ENCODE measurements at places on chromosomes 2 and 18.

- no peak overlapping the region for H3K27ac ChIP-seq
- no peak for DNase-seq
- H3K36me3 ChIP-seq: no peaks in the 10 kb centered on the region
- H3K4me3 ChIP-seq: no peak overlapping the region
- H3K27me3 ChIP-seq: no peaks in the 10 kb centered on the region
- H3K4me1 ChIP-seq: no peaks in the 10 kb centered on the region
Measured at GRCh38 chr18:28766721-28767120, 589.8 kb upstream of the CDH2 start.

DNA sequence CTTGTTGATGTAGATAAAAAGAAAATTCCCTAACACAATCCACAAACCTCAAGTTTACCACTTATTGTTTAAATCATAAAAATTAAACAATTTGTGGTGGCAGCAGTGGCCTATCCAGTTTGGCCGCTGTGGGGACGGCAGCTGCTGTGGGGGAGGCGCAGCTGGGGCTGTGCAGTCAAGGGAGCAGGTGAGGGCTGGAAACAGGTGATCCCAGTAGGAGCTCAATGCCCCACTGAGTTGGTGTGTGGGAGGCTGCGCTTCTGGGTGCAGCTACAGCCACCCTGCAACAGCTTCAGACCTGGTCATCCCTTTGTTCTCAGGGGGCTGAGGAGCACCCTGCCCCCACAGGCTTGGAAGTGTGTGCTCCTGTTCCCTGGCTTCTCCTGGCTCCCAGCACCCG, 266.0 kb upstream of the FSIP2 start:
- H3K36me3 ChIP-seq: no peaks in the 10 kb centered on the region
- no peak overlapping the region for H3K4me3 ChIP-seq
- no peaks in the 10 kb centered on the region for H3K4me1 ChIP-seq
- no peaks in the 10 kb centered on the region for H3K27me3 ChIP-seq
- H3K27ac ChIP-seq: no peak overlapping the region
- DNase-seq: no peak

DNA sequence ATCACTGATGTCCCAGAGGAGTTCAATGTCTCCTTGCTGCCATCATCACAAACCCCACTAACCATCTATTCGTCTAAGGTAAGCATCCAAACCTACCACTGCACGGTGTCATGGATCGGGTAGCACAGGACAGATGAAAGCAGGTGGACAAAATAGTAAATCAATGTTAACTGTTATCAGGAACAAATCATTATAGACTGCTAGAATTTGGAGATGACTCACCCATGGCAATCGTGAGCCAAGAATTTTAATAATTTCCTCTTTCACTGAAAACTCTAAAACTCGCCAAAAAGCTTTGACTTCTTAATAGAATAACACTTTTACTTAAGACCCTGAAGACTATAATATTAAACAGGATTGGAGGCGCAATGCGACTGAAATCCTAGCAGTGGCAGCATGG, 33.7 kb upstream of the BZW1 start:
- H3K4me1 ChIP-seq: no peaks in the 10 kb centered on the region
- no peaks in the 10 kb centered on the region for H3K36me3 ChIP-seq
- no peak overlapping the region for H3K4me3 ChIP-seq
- no peak for DNase-seq

- no peak overlapping the region for H3K4me3 ChIP-seq
- no peak overlapping the region for H3K27ac ChIP-seq
- H3K27me3 ChIP-seq: no peaks in the 10 kb centered on the region
Measured at GRCh38 chr2:132252894-132253264, 91.1 kb upstream of the ANKRD30BL start.

DNA sequence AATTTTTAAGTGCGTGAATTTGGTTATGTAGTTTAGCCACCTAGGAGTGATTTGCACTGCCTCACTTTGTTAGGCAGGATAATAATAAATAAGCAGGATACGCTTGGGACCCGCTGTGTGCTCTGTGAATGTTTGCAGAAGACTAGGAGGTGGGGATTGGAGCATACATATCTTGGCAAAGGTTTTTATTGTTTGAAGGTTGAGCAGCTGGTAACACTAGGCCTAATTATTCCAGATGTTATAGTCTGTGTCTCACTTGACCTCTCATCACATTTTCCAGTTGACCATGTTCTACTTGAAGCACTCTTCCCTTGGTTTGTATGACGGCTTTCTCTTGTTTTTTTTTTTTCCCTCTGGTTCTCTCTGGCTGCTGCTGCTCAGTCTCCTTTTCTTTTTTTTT, 42.7 kb downstream of the FHOD3 start:
- no peak for DNase-seq
- H3K4me3 ChIP-seq: no peak overlapping the region
- no peaks in the 10 kb centered on the region for H3K27me3 ChIP-seq
- no peak overlapping the region for H3K27ac ChIP-seq
- no peaks in the 10 kb centered on the region for H3K36me3 ChIP-seq
- no peaks in the 10 kb centered on the region for H3K4me1 ChIP-seq

DNA sequence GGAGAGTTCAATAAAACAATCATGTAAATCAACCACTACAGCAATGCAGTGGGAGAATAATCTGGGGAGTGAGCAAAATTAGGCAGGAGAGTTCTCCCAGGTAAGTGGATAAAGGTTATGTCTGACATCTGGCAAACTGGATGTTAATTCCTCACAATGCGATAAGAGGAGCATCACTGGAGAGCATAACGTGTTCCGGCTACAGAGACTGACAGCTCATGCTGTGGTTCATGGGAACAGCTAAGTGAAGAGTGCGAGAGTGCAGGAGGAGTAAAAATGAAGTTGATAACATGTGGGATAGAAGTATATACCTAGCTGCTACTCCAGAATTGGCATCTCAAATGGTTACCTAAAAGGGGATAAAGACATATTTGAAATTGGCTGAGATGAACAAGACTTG, 153.2 kb downstream of the LTBP1 start:
- no peak overlapping the region for H3K27ac ChIP-seq
- no peaks in the 10 kb centered on the region for H3K36me3 ChIP-seq
- H3K27me3 ChIP-seq: no peaks in the 10 kb centered on the region
- H3K4me3 ChIP-seq: no peak overlapping the region

DNA sequence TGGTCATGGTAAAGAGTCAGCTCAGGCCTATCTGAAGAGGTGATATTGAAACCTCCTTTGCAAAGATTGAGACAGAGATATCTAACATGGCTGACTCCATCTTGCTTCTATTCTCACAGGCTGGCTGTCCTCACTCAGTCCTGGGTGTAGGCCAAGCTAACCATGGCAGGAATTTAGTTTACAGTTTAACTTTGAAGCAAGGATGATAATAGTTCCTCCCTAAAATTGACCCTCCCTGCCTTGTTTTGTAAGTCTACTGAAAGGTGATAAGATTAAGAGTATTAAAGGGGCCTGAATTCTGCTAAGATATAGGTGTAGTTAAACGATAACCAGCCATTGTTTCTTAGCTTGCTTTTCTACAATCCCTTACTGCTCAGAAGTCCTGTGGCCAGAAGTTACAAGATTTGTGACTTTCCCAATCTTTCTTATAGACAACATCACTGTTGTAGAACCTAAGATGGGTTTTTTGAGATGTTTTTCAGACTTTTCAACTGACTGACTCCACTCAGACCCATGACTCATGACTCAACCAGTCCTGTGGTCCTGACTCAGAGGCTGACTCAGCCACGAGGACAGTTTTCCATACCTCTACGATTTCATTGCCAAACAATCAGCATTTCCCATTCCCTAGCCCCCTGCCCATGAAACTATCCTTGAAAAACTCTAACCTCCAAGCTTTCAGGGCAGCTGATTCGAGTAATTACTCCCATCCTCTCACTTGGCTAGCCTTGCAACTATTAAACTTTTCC, 195.7 kb upstream of the SESTD1 start:
- H3K27me3 ChIP-seq: no peaks in the 10 kb centered on the region
- H3K4me1 ChIP-seq: no peaks in the 10 kb centered on the region
- no peak for DNase-seq
- peaks cover 3% of the 10 kb centered on the region for H3K36me3 ChIP-seq
- no peak overlapping the region for H3K4me3 ChIP-seq

DNA sequence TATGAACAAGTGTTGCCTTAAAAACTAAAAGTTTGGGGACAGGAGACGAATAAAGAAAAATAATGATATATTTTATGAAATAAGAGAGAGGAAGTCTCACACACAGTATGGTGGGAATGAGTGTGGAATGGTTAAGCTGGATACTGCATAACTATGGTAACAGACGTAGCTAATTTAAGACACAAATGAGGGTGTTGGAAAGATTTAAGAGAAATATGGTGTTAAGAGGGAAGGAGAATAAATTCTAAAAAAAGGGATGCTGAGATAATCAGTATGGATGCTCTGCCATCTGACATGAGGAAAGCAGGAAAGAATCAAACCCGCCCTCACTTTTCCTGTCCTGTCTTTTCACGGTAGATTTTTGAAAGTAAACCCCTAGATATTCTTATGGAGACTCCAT, 10.6 kb downstream of the ADD2 start:
- H3K4me3 ChIP-seq: no peak overlapping the region
- no peaks in the 10 kb centered on the region for H3K36me3 ChIP-seq
- DNase-seq: no peak
- H3K27me3 ChIP-seq: no peaks in the 10 kb centered on the region

GRCh38 chr18:24543086-24543794, 82.8 kb downstream of the HRH4 start:
- H3K4me1 ChIP-seq: no peaks in the 10 kb centered on the region
- no peaks in the 10 kb centered on the region for H3K36me3 ChIP-seq
- no peaks in the 10 kb centered on the region for H3K27me3 ChIP-seq
- no peak for DNase-seq
- H3K4me3 ChIP-seq: no peak overlapping the region

- DNase-seq: no peak
- no peak overlapping the region for H3K27ac ChIP-seq
- H3K4me3 ChIP-seq: no peak overlapping the region
Measured at GRCh38 chr2:21966139-21966538, 842.4 kb downstream of the TDRD15 start.

DNA sequence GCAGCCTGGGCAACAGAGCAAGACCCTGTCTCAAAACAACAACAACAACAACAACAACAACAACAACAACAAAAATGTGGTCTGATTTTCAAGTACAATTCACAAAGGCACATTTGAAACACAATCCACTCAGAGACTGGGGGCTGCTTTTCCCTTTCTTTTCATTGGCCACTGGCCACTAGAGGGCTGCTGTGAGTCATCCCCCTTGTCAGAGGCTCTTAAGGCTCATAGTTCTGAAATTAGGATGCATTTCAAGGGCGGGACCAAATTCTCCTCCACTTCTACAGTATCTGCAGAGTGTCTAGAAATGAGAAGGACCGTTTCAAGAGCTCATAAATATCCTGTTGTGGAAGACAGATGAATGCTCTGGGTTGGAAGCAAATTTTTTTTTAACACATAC, 285.4 kb downstream of the NRXN1 start:
- no peaks in the 10 kb centered on the region for H3K4me1 ChIP-seq
- no peak overlapping the region for H3K4me3 ChIP-seq
- no peaks in the 10 kb centered on the region for H3K36me3 ChIP-seq
- no peak for DNase-seq
- no peak overlapping the region for H3K27ac ChIP-seq

DNA sequence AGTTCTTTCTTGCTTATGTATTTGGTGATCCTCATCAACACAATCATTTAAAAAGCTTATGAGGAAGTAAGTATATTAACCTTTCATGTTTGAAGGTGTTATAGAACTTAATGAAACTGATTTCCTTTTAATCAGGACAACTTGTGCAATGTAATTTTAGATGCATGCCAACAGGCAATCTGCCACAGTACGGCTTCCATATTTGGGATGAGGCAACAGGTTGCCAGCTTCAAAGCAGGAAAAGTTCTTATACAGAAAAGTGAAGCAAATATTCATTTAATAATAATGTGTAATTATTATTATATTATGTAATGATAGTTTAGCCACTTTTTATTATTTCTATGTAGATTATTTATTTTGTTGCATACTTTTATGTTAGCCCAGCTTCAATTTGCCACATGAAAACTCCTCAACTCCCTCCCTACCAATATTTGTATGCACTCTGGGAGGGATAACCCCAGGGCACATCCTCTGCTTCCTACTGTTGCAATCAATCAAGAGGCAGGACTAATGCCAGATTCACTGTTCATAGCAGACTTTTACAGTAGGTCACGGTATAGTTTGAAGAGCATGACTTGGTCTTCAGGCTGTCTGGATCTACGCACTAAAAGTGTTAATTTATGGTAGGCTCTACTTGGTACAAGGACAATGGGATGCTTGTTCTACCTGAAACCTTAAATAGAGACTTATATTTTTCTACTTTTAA, 277.2 kb downstream of the AGPS start:
- no peaks in the 10 kb centered on the region for H3K27me3 ChIP-seq
- no peaks in the 10 kb centered on the region for H3K36me3 ChIP-seq
- no peak for DNase-seq
- H3K27ac ChIP-seq: no peak overlapping the region
- H3K4me3 ChIP-seq: no peak overlapping the region
- H3K4me1 ChIP-seq: peaks cover 2% of the 10 kb centered on the region

GRCh38 chr18:39186008-39186407, 1620.4 kb upstream of the CELF4 start:
- no peak for DNase-seq
- H3K27me3 ChIP-seq: no peaks in the 10 kb centered on the region
- no peaks in the 10 kb centered on the region for H3K36me3 ChIP-seq
- no peak overlapping the region for H3K4me3 ChIP-seq
- no peak overlapping the region for H3K27ac ChIP-seq

Measured in neuronal stem cell (in vitro differentiated cells).